Activated T-helper 17 cell treated with anti-CD3 and anti-CD28 coated beads, Interleukin-2, amount 50 U/mL, for 72 hours (primary cell): ENCODE measurements at places on chromosomes 3 and 15. TPM values are rescaled to one million over a fixed set of nuclear protein-coding genes. Genes with fewer than 3 reads are reported as not detected.

Gene LIPC
- 0.26 TPM for total RNA-seq

Gene LRRIQ4
- 0.13 TPM for total RNA-seq

Gene SST
- total RNA-seq, result not detected

Gene POU1F1
- not detected for total RNA-seq

Gene NANOGP8
- total RNA-seq, result not detected

Gene FRMD4B
- 49.0 TPM for total RNA-seq

Gene C2CD4A
- total RNA-seq, result 5.8 TPM

Gene HEG1
- total RNA-seq, result 4.6 TPM

Gene WDR76
- 86.2 TPM for total RNA-seq

Gene SAMD7
- not detected for total RNA-seq

Gene ITPKA
- total RNA-seq, result 5.5 TPM

Gene ROPN1
- total RNA-seq, result not detected

Gene ZNF660
- 0.08 TPM for total RNA-seq

Gene P2RY13
- total RNA-seq, result not detected

Gene KIF7
- 0.53 TPM for total RNA-seq

Gene PODXL2
- total RNA-seq, result 1.4 TPM

Gene STXBP5L
- not detected for total RNA-seq

Gene OR5K2
- not detected for total RNA-seq

Gene CLDN16
- not detected for total RNA-seq

Gene CHAC1
- 6.8 TPM for total RNA-seq

Gene KAT2B
- total RNA-seq, result 109 TPM

Gene JMJD7
- total RNA-seq, result 16.6 TPM

Gene TTBK2
- total RNA-seq, result 10.7 TPM

Gene PRR20G
- total RNA-seq, result not detected

Gene CELF6
- 0.52 TPM for total RNA-seq

Gene LRRC31
- not detected for total RNA-seq

Gene PPM1L
- 2.1 TPM for total RNA-seq

Gene GPR149
- not detected for total RNA-seq

Gene CYP8B1
- total RNA-seq, result not detected

Gene PFKFB4
- total RNA-seq, result 277 TPM

Gene MCTP2
- total RNA-seq, result 32.9 TPM

Gene KNG1
- not detected for total RNA-seq

Gene CLEC3B
- 0.37 TPM for total RNA-seq

Gene SV2B
- 0.04 TPM for total RNA-seq

Gene ZNF80
- total RNA-seq, result 0.15 TPM

Gene TXNRD3
- total RNA-seq, result 1.3 TPM

Gene PAQR5
- not detected for total RNA-seq

Gene SEMA3G
- total RNA-seq, result 0.08 TPM

Gene THBS1
- total RNA-seq, result 0.66 TPM

Gene TRIM59
- 39.2 TPM for total RNA-seq

Gene COL6A5
- total RNA-seq, result not detected

Gene EPB42
- not detected for total RNA-seq

Gene ZXDC
- 26.5 TPM for total RNA-seq

Gene STRIT1
- total RNA-seq, result not detected

Gene TGM4
- not detected for total RNA-seq

Gene CX3CR1
- total RNA-seq, result 0.13 TPM

Gene GOLGA8M
- 0.53 TPM for total RNA-seq

Gene HES1
- 4.0 TPM for total RNA-seq

Gene ADAMTS17
- 1.1 TPM for total RNA-seq

Gene FETUB
- not detected for total RNA-seq

Gene ISLR
- not detected for total RNA-seq

Gene SLC28A2
- not detected for total RNA-seq
